Activated T-cell treated with anti-CD3 and anti-CD28 coated beads for 48 hours (primary cell): ENCODE measurements at places on chromosomes 1 and 21.
A peak's percentile ranks its signal among the peaks of the same experiment; 100 is the strongest.

GRCh38 chr1:226662642-226663326 is 76.3 kb downstream of the ITPKB start:
- DNase-seq: peak; percentile 76

DNA sequence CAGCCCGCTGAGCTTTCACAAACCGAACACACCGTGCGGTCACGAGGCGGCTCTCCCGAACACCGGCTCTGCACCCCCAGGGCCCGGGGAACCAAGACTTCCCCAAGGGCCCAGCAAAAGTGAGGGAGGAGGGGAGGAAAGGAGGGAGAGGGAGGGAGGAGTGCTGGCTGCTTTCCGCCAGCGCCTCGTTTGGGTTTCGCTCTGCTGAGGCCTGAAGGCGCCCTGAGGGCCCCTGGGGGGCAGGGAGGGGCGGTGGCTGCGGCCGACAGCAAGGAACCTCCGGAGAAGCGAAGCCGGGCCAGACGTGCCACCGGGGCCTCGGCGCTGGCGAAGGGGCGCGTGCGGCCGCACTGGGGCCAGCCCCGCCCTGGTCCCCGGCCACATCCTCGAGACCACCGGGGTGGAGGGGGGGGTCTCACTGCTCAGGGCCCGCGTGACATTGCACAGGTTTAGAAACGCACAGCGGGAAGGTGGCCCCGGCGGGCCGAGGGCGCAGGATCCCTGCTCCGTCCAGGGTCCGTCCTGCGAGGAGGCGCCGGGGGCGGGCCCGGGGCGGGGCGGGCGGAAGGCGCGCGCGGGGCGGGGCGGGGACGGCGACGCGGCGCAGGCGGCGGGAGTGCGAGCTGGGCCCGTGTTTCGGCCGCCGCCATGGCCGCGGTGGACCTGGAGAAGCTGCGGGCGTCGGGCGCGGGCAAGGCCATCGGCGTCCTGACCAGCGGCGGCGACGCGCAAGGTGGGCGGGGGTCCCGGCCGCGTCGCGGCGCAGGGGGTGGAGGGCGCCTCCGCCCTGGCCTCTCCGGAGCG is at the start of gene PFKL:
PFKL (plus strand) TSS at position 596 of the 804 bp plus-strand sequence; CDS start at position 649, 53 bp downstream.
- peak; percentile 77 for DNase-seq

DNA sequence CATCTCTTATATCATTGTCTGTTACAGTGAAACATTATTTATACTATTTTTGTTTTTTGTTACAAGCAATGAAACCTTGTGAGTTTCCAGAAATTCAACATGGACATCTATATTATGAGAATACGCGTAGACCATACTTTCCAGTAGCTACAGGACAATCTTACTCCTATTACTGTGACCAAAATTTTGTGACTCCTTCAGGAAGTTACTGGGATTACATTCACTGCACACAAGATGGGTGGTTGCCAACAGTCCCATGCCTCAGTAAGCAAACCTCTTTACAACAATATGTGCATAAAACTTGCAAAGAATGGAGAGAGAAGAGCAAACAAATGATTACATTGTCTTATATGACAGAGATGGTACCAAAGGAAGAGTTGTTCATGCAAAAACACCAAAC is 22.4 kb downstream of the CFHR4 start:
- DNase-seq: no peak

DNA sequence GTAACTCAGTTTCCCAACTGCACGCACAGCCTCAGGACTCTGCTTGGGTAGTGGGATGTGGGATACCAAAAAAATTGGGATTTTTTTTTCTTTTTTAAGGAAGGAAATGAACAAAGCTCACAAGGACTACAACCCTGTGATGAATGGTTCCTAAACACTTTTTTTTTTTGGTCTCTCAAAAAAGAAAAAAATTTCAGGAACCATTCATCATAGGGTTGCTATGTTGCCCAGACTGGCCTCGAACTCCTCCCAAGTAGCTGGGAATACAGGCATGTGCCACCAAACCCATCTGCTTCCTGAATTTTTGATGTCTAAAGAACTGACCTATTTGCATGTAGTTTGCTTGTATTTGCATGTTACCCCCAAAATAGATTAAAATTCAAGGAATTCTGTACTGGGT is 6.8 kb downstream of the MINDY1 start:
- no peak for DNase-seq

DNA sequence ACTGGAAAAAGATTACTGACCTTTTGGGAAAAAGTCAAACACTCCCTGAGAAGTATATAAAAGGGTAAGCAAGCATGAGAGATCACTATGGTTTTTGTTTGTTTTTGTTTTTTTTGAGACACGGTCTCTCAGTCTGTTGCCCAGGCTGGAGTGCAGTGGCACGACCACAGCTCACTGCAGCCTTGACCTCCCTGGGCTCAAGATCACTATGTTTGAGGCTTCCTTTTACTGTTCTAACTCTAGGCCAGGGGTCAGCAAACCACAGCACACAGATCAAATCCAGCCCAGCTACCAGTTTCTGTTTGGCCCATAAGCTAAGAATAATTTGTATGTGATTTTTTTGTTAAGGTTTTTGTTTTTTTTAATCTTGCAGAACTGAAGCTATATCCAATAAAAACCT is 25.7 kb downstream of the PSMB4 start:
- no peak for DNase-seq

GRCh38 chr1:93753791-93754763 is 72.4 kb upstream of the BCAR3 start:
- no peak for DNase-seq

- DNase-seq: no peak
Measured at GRCh38 chr1:217088521-217089284, 365.5 kb upstream of the ESRRG start.

GRCh38 chr1:200015811-200016210 is 11.7 kb upstream of the NR5A2 start:
- DNase-seq: no peak
